Fibroblast of villous mesenchyme (primary cell): ENCODE measurements at places on chromosomes 12 and 14. TPM values are rescaled to one million over a fixed set of nuclear protein-coding genes. Genes with fewer than 3 reads are reported as not detected.

- peak; percentile 68 for DNase-seq
Measured at GRCh38 chr12:3275171-3276041, 198.2 kb downstream of the TSPAN9 start.

DNA sequence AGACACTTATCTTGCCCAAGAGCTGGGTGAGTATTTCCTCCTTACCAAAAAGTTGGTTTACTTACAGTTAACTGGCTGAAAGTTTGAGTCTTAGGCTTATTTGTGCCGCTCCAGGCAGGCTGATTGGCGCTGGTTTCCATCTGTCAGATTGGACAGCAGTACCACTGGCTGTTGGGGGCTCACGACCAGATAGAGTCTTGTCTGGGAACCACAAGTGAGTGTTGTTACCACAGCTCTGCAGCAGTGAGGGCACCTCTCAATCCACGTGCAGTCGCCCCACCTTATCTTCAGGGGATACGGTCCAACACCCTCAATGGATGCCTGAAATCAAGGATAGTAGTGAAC, 58.9 kb downstream of the DDX51 start:
- DNase-seq = no peak

GRCh38 chr14:105300542-105301102, at the start of gene BRF1:
Gene BRF1, minus strand, starts transcription at chr14:105301001. Its CDS starts 372 bp downstream, at chr14:105300629.
- peak; percentile 92 for DNase-seq

DNA sequence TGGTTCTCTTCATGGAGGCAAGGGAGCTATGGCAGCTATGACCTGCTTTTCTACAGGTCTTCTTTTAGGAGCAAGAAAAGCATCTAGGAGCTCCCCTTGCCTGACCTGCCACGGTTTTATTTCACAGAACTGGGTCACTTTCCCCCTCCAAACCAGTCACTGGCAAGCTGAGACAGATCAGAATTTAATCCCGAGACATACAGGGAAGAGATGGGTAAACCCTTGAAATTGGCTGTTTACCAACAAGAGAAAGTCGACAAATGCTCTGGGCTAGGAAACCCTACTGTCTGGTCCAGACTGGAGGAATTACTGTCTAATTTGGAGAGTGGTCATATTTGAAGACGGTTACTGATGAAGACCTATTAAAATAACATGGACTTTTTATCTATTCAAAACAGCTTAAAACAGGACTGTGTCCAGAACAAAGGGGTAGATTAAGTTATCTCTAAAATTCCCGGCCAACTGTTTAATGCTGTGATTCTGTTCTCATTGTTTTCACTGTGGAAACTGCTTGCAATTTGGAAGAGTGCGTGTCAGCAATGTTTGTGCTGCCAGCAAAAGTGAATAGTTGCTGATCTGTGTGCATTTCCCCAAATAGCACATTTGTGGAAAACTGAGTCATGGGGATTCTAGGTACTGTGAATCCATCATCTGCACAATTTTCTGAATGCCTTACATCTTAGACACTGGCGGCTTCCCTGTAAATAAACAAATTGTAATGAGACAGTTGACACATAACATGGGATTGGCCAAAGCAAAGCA, 73.4 kb upstream of the EEA1 start:
- peak; percentile 32 for DNase-seq

- no peak for DNase-seq
Measured at GRCh38 chr14:49516286-49516685, 69.9 kb downstream of the RPS29 start.

NTN4 gene
- total RNA-seq = 51.9 and 135 TPM in 2 replicates
